ENCODE measurements at places on chromosomes 4 and X.
A peak's percentile ranks its signal among the peaks of the same experiment; 100 is the strongest.

DNA sequence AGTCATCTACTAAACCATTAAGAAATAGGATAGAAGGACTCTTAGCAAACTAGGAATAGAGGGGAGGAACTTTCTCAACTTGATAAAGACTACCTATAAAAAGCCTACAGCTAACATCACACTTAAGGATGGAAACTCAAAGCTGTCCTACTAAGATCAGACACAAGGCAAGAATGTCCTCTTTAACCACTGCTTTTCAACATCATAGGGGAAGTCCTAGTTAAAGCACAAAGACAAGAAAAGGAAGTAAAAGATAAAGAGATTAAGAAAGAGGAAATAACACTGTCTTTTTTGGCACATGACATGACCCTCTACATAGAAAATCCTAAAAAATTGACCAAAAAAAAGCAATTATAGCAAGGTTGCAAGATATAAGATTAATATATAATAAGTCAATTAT is 136.6 kb downstream of the FBXW7 start:
- peak; percentile 74 for DNase-seq

DNA sequence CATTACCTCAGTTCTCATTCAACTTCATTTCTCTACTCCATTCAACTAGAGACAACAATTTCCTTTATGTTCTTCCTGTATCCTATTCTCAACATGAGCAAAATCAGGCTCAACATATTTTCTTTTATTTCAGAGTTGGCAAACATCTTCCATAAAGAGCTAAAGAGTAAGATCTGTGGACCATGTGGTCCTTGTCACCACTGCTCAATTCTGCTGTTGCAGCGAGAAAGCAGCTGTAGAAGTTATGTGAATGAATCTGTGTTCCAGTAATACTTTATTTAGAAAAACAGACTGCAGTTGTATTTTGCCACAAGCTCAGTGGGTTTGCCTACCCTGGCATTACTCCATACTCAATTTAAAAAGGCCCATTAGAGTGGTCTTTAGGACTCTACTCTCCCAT is 2057.3 kb downstream of the ARAP2 start:
- DNase-seq: no peak

- no peak for DNase-seq
These were observed 123.6 kb upstream of the INTU start for GRCh38 chr4:127509155-127509554.

DNA sequence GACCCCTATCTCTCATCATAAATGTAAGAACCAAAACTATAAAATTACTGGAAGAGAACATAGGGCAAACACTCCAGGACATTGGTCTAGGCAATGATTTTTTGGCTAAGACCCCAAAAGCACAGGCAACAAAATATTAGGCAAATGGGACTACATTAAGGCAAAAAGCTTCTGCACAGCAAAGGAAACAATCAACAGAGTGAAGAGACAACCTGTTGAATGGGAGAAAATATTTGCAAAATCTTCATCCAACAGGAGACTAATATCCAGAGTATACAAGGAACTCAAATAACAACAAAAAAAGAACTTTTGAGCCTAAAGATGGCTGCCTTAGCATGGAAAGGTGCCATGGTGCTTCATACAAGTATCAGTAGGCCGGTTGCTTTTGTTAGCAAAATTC is 111.1 kb upstream of the FMR1 start:
- DNase-seq: no peak

DNA sequence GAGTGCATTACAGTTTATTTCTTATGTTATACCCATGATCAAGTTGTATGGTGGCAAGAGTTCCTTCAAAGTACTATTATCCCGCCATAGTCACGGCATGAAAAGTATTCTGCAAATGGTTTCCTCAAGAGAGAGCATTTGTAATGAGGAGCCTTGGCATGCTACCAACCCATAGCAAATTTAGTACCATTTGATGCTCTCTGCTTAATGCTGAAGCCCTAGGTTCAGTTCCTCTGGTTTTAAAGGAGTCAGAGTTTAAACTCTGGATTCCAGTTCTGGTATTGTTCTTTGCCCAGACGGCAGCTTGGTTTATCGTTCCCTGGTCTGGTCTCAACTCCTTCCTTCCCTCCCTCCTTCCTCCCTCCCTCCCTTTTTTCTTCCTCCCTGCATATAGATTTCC is 371.3 kb downstream of the BMPR1B start:
- DNase-seq: no peak

DNA sequence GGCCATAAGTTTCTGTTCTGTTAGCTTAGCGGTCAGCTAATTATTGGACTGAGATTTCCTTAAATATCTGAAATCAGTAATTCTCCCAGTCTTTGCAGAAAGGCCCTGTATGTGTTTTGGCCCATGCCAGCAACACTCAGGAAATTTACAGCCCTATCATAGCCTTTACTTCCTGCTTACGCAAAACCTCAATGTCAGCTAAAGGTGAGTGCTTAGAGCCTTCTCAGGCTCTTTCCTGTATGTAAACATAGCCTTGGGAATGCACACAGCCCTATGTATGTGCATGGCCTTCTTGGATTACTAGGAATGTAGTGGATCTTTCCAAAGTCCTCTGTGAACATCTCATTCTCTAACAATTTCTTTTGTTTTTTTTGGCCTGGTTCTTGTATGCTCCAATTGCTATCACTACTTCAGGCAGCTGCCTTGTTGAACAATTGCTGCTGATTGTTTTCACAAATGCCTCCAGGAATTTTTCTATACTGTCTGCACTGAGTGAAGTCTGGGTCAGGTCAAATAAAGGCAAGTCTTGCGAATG is 200.0 kb downstream of the PPP1R2C start:
- DNase-seq: no peak

DNA sequence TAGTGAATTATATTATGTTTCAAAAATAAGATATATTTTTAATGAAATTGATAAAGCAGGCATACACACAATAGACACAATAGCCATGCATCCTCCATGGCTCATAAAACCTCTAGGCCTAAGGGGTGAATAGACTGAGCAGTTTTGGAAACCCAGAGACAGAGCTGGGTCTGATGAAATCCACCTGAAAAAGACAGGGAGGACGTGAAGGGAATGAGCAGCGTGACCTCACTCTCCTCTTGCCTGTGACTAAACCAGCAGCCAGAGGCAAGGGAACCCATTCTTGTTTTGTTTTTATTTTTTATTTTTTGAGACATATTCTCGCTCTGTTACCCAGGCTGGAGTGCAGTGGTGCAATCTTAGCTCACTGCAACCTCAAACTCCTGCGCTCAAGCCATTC is 424.4 kb upstream of the FAM241A start:
- no peak for DNase-seq

- DNase-seq: no peak
These were observed 3.1 kb upstream of the CYSLTR1 start for GRCh38 chrX:78330540-78330939.

GRCh38 chrX:153600032-153600373 is 1.1 kb upstream of the CCNQ start:
- DNase-seq: no peak

- no peak for DNase-seq
These were observed 2.6 kb downstream of the PLP1 start for GRCh38 chrX:103779141-103779789.

GRCh38 chr4:184275766-184276165 is 58.1 kb upstream of the ENPP6 start:
- no peak for DNase-seq

- DNase-seq: no peak
These were observed 418.1 kb downstream of the BCOR start for GRCh38 chrX:39679497-39680157.

DNA sequence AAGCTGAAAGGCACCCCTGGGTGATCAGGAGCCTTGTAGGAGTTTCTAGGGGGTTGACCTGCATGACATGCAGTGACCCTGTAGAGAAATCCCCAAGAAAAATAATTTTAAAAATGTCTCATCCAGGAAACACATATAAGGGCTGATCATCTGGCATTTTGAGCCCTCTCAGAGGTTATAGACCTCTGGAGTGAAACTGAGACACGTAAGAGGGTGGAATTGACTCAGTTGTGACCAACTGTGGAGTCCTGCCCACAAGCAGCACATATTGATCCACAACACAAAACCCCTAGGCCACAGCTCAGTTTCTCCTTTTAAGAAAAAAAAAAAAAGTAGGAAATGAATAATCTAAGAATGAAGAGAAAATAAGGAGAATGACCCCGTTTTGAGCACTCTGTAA is 32.5 kb upstream of the MTMR8 start:
- no peak for DNase-seq

DNA sequence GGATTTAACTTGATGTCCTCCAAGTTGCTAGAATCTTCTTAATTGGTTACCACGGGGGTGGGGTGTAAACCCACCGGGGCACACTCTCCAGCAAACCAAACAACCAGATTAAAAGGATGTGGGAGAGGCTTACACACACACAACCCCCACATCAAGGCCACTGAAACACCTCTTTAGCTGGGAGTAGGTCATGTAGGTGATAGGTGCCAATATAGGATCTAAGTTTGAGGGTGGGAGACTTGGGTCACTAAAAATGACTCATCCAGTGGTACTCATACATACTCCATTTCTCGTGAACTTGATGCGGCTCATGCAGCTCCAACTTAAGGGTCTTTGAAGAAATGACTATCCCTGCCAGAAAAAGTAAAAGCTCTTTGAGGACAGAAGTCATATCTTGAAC is 20.5 kb upstream of the CD40LG start:
- DNase-seq: no peak

DNA sequence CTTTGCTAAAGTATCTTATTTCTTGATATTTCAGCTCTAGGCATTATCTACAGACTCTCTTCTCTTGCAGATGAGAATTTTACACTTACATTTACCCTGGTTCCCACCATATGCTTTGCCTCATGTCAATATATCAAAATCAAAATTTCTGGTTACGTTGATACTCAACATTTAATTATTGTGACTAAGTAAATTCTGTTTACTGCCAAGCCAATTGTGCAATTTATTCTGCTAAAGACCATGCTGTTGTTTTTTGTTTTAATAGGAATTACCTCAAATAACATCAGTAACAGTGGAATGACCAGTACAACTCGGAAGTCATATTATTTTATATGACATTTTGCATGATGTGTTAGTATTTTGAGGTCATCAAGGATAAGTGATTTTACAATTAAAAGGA is 125.5 kb downstream of the IL15 start:
- no peak for DNase-seq

- DNase-seq: no peak
These were observed 89.9 kb downstream of the CORIN start for GRCh38 chr4:47747846-47748494.

DNA sequence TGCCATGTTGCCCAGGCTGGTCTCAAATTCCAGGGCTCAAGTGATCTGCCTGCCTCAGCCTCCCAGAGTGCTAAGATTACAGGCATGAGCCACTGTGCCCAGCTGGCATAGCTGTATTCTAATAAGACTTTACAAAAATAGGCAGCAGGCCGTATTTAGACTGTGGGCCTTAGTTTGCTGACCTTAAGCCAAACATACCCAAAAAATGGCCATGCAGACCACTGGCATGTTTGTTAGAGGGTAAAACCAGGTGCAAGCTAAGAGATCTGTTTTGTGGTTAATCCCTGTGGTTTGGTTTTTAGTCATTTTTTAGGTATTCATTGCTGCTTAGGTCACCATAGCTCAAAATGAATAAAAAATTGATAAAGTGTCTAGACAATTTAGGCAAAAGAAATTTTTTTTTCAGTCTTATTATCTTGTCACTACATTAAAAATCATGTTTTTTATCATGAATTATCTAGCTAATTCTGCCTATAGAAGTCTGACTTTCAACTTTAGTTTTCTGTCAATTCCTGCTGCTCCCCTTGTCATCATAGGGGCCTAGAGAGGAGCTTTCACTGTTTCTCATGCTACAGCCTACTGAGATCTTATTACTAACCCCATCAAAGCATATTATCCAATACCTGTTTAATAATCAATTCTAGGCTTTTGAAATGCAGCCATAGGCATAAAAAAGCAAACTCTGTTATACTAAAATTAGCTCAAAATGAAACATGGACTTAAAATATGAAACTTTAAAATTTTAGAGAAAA is 7.5 kb upstream of the SPINK2 start:
- DNase-seq: no peak

- no peak for DNase-seq
These were observed 299.0 kb downstream of the KCNIP4 start for GRCh38 chr4:21649391-21650090.

All from inflammatory macrophage treated with lipopolysaccharide for 4 hours (primary cell).